Aorta (tissue), 5 donors: ENCODE measurements at places on chromosomes 3 and 15. TPM values are rescaled to one million over a fixed set of nuclear protein-coding genes. Genes with fewer than 3 reads are reported as not detected.

The SMAD6 gene
- total RNA-seq = 92.0 TPM

The TMEM266 gene
- total RNA-seq = 0.26 TPM

The CD86 gene
- total RNA-seq = 19.7 TPM

The LRTM1 gene
- not detected for total RNA-seq

The PLOD2 gene
- total RNA-seq = 109 TPM

The GP5 gene
- 0.19 TPM for total RNA-seq

The ZKSCAN7 gene
- total RNA-seq = 6.2 TPM

The CAND2 gene
- 23.5 TPM for total RNA-seq

The LRRC2 gene
- total RNA-seq = 8.8 TPM

- DNase-seq = no peak
Measured at GRCh38 chr3:10983219-10983916, 9.2 kb upstream of the SLC6A1 start.

GRCh38 chr3:158420654-158421396, 150.2 kb upstream of the MLF1 start:
- DNase-seq = no peak

DNA sequence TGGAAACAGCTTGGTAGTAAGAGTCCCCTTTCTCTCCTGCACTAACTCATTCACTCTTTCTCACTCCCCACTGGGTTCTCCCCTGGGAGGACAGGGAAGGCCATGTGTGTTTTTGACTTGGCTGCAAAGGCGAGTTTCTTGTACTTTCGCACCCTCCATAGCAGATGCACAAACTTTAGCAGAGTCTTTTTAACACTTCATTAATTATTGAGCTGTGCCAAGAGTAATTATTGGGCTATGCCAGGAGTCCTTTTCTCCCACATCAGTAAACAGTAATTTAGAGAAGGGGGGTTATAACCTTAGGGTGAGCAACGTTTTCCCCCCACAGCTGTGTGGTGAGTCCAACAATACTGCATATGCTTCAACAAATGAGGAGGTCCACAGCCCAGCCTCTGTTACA, 224.4 kb upstream of the ATP11B start:
- DNase-seq = no peak

DNA sequence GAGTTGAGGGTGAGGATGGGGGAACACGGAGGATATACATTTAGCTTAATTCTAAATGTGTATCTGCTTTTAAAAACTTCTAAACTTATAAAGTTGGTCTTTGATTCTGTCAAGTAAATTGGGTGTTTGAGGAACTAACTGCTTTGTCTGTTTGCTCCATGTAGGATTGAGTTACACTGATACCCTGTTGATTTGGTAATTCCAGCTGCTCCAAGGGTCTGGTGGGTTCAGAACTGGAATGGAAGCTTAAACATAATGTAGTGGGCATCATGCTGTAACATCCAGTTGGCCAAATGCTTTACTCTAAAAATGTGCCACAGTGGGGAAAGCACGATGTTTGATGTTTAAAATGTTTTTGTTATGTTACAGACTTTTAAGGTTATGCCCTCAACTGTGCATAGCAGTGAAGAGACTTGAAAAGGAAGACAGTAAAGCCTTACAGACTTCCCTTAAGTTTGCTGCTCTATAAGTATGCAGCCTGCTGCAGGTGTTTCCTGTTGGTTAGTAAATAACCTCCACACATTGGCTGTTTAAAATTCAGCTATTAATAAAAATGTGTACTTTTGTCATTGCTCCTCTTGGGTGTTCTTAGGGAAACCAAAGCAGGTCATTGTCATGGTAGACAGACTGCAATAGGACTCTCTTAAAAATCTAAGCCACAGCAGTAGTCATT, 5.9 kb upstream of the EDEM1 start:
- DNase-seq = no peak

GRCh38 chr3:183202004-183202722, 39.6 kb upstream of the LAMP3 start:
- no peak for DNase-seq

DNA sequence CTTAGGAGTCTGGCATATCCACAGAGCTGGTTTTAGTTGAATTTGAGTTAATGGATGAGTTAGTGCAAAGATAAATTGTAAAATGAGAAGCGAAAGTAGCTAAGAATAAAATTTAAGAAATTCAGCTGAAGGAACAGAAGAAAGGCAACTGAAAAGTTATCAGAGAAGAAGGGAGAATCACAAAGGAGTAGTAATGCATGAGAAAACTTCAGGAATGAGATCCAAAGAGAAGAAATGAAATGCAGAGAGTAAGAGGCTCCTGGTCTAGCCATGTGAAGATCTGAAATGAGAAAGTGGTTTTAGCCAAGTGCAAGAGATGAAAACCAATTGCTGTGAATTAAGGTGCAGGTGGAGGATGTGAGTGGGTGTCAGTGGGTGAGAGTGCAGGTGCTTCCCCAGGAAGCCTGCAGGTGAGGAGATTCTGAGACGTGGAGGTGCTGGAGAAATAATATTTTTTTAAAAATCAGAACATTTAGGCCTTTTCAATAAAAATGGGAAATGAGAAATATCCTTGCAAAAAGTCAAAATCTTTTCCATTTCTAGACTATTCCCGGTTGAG, 18.5 kb downstream of the KBTBD8 start:
- no peak for DNase-seq

DNA sequence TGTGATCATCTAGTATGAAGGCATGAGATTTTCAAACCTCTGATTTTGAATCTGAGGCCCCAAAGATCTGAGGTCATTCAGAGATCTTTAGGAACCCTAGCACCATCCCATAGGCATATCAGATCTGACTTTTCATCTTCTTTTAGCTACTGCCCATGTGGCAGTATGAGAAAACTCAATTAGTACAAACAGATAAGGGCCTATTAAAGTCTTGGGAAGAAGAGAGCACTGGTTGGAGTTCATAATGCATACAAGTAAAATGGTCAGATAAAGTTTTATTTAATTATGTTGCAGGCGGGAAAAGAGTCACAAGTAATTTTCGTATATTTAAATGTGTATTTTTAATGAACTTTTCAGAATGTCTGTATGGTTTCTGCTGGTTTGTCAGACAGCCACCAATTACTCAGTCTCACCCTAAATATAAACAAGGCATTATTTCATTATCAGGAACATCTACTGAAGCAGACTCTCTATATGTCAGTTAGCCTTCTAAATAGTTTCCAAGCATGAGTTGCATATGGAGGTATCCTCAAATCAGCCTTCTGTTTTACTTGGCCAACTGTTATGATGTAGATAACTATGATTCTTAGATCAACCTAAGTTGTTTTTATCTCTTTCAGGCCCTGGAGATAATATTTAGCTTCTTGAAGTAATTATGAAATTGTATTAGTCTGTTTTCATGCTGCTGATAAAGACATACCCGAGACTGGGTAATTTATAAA, 340.3 kb upstream of the TBC1D5 start:
- DNase-seq = no peak

DNA sequence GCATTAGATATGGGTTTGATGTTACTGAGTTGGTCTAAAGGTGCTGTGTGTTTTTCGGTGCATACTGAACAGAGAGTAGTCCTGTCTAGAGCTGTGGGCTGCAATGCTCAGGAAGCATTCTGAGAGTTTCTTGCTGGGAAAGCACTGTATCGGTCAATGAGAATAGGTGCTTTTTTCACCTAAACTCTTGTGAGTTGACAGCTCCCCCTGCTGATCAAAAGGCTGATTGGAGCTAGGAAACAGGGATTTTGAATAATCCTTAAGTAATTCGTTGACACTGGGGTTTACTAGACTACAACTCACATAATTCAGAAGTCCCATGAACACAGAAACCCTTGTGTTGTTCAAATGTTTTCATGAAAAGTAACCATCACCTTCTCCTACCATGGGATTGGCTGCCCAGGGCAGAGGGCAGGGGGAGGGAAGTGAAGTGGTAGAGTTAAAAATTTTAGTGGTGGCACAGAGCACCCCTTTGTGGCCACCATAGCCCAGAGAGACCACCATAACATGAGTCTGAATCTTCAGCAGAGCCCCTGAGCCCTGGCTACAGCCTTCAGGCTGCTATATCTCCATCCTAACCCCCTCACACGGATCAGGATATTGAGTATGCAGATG, 13.0 kb upstream of the MANF start:
- DNase-seq = peak; percentile 64

DNA sequence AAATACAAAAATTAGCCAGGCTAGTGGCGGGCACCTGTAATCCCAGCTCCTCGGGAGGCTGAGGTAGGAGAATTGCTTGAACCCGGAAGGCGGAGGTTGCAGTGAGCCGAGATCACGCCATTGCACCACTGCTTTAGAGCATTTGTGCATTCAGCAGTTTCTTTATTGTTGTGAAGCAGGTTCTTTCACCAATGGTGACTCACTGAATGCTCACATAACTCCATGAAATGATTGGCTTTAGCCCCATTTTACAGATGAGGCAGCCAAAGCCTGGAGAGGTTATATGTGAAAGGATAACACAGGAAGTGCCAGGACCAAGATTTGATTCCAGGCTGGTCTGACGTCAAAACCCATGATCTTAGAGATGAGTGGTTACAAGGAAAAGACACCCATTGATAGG, 195.2 kb downstream of the SLCO3A1 start:
- no peak for DNase-seq

DNA sequence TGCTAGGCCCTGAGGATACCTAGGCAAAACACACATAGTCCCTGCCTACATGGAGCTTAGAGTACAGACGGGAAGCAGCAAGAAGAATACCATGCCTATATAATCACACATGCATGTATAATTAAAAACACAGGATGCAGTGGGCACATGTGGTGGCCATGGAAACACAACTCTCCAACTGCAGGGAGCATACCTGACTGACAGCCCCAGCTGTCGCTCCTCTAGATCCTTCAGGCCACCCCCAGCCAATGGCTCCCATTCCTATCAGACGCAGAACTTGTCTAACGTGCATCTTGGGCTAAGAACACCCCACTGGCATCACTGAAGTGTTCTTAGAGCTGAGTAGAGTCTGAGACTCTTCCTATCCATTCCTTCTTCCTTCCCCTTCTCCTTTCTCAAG, 125.5 kb upstream of the FRMD4B start:
- DNase-seq = no peak

- no peak for DNase-seq
Measured at GRCh38 chr15:68411343-68411675, 20.7 kb downstream of the ITGA11 start.

DNA sequence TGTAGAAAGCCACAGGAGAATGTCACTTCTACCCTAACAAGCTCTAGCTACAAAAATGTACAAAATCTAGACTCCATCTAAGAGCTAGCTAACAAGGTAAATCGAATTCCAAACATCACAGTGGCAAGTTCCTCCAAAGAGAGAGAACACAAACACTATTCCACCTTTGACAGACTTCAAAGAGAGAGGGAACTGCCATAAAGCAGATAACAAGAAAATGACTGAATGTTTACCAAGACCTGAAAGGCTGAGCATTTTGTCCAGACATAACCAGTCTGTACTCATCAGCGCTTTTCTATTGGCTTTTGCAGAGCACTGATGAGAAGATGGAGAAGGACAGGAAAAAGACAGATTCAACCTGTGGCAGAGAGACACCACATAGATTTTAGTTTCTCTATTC, 1419.6 kb upstream of the ALCAM start:
- no peak for DNase-seq
